ENCODE measurements at places on chromosomes 4 and X. TPM values are rescaled to one million over a fixed set of nuclear protein-coding genes. Genes with fewer than 3 reads are reported as not detected.

Gene PABPC1L2A
- 1.0 TPM for polyA plus RNA-seq

- DNase-seq, result no peak
Observed at GRCh38 chr4:164169591-164169990, 584.3 kb upstream of the SMIM31 start.

- no peak for DNase-seq
Observed at GRCh38 chr4:184104419-184105101, 113.1 kb downstream of the ENPP6 start.

GRCh38 chrX:24774650-24775049, 80.9 kb downstream of the POLA1 start:
- DNase-seq, result no peak

DNA sequence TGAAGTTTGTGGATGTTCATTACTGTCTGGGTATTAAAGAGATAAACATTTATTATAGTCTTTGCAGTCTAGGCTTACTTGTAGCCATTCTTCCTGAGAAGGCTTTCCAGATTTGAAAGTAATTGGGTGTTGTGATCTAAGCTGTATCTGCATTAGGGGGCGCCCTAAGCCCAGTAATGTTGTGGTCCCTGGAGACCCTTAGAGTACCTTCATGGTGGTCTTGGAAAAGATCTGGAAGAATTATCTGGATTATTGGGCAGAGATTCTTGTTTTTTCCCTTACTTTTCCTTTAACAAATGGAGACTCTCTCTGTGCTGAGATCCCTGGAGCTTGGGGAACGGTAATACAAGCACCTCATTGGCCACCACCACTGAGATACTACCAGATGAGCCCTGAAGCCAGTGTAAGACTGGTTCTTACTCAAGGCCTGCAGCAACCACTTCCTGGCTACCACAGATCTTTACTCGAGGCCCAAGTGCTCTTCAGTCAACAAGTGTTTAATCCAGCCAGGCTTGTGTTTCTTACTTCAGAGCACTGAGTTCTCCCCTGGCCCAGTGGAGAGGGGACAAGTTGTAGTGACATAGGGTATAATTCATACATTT, 63.1 kb downstream of the RTL3 start:
- DNase-seq, result peak; percentile 15

DNA sequence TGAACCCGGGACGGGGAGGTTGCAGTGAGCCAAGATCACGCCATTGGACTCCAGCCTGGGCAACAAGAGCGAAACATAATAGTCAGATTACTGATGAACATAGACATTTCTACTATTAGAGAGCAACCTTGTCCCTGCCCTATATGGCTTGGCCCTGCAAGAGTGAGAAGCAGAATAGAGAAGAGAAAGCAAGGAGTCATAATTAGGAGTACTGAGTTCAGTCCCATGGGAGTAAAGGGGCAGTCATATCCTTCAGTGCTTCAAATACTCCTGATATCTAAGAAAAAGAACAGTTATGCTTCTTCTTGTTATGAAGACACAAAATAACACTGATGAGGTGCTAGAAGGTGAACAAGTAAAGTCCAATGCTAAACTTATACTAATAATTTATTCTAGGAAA, 33.8 kb downstream of the CLDN2 start:
- DNase-seq, result no peak

DNA sequence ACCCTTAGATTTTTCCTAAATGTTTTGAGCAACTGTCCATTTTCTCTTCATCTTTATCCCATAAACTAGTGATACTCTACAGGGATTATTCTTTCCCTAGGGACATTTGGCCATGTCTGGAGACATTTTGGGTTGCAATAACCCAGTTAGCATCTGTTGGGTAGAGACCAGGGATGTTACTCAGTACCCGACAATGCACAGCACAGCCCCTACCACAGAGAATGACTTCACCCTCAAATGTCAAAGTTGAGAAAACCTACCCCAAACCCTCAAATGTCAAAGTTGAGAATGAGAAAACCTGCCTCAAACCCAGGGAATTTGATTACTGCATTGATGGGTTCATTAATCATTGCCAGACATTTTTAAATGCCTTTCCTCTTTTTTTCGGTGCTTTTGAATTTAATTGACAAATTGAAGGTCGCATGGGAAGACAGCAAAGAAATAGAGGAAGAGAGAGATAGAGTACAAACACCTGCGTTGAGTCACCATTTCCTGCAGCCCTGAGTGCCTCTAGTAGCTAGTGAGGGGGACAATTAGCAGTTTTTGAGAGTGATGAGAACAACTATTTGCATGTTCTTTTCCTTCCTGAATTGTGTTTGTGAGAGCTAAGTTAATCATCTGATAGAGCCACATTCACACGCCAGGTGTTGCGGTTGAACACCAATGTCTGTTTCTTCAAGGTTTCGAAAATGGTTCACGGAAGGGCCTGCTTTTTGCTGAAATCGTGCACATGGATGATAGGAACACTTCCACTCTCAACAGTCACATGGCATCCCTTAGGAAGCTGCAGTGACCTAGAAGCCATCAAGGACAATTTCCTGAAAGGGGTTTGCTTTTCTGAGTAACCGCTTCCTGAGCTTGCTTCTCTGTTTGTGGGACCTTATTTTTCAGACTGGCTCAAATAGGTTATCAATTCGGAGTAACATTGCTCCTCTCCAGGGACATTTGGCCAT, 203.9 kb upstream of the VCX3A start:
- no peak for DNase-seq

DNA sequence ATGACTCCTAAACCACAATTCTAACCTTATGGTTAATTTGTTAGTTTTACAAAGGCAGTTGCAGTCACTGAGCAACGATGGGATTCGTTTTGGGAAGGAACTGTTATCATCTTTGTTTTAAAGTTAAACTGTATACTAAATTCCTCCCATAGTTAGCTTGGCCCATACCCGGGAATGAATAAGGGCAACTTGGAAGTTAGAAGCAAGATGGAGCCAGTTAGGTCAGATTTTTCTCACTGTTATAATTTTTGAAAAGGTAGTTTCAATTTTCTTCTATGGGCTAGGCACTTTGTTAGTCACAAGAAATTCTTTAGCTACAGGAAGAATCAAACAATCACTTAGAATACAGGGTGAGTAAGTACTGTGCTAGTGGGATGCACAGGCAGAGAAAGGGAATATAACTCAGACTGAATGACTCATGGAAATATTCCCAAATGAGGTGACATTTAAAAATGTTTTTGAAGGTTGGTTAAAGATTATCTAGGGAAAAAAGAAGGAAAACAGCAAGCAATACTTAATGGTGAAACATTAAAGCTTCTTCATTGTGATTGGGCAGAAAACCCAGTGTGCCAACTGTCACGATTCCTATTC, 153.6 kb downstream of the MAGEB17 start:
- DNase-seq, result no peak

Gene DMRTC1
- polyA plus RNA-seq, result 2.2 TPM

GRCh38 chrX:48558271-48558670, 16.0 kb upstream of the RBM3 start:
- no peak for DNase-seq

GRCh38 chrX:68462197-68462596, 28.9 kb upstream of the OPHN1 start:
- no peak for DNase-seq

- DNase-seq, result no peak
Observed at GRCh38 chr4:94570558-94570957, 118.8 kb downstream of the PDLIM5 start.
